ENCODE measurements at places on chromosomes 11 and 22. TPM values are rescaled to one million over a fixed set of nuclear protein-coding genes. Genes with fewer than 3 reads are reported as not detected.

Gene NLRP14
- not detected for total RNA-seq

Gene OOSP2
- total RNA-seq: not detected

Gene CATSPER1
- not detected for total RNA-seq

Gene AGBL2
- total RNA-seq: 12.1 TPM

Gene PRDM11
- 12.0 TPM for total RNA-seq

Gene HEPHL1
- total RNA-seq: not detected

GRCh38 chr11:82864268-82864667, 36.0 kb downstream of the PRCP start:
- peak; percentile 10 for DNase-seq
- no peak overlapping the region for H3K4me3 ChIP-seq
- H3K4me1 ChIP-seq: peaks cover 6% of the 10 kb centered on the region
- H3K27ac ChIP-seq: no peak overlapping the region
- no peaks in the 10 kb centered on the region for H3K27me3 ChIP-seq

- H3K4me3 ChIP-seq: no peak overlapping the region
- H3K36me3 ChIP-seq: no peaks in the 10 kb centered on the region
- no peak overlapping the region for H3K27ac ChIP-seq
Measured at GRCh38 chr22:21991774-21992173, 9.2 kb upstream of the TOP3B start.

GRCh38 chr11:112811783-112812182, 149.4 kb upstream of the NCAM1 start:
- H3K36me3 ChIP-seq: no peaks in the 10 kb centered on the region
- no peak for DNase-seq
- H3K27ac ChIP-seq: no peak overlapping the region
- H3K27me3 ChIP-seq: peaks cover 4% of the 10 kb centered on the region
- no peaks in the 10 kb centered on the region for H3K4me1 ChIP-seq
- H3K4me3 ChIP-seq: no peak overlapping the region

DNA sequence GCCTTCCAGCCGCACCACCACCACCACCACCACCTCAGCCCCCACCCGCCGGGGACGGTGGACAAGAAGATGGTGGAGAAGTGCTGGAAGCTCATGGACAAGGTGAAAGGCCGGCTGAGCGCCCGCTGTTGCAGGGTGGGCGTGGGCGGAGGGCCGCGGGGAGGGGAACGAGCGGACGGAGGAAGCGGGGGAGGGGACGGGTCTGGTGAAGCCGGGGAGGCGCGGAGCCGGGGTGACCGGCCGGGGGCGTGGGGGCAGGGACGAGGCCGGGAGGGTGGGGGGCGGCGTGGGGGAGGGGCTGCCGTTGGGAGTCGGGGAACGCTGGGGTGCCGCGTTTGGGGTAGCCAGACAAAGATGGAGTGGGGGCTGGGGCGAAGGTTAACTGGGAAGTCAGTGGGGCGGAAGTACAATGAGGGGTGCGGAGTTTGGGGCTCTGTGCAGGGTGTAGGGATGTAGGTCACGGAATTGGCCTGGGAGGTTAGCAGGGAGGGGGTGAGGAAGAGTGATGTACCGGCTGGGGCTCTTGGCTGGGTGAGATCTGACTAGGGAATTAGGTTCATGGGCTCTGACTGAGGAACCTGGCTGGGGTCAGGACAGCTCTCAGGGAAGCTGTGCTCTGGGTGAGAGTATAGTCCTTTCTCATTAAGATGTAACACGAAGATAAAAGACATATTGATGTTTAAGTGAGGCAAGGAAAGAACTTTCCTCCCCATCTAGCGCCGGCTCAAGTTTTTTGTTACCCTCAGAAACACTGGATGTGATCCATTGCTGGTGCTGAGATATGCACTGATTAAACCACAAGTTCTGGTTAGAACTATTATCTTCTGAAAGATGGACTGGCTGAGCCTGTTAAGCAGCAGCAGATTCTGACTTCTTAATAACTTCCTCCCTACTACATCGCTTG, 624 bp downstream of the CBL start:
- peaks cover 33% of the 10 kb centered on the region for H3K4me1 ChIP-seq
- peak overlapping the region; percentile 98 for H3K27ac ChIP-seq
- peak overlapping the region; percentile 95 for H3K4me3 ChIP-seq

DNA sequence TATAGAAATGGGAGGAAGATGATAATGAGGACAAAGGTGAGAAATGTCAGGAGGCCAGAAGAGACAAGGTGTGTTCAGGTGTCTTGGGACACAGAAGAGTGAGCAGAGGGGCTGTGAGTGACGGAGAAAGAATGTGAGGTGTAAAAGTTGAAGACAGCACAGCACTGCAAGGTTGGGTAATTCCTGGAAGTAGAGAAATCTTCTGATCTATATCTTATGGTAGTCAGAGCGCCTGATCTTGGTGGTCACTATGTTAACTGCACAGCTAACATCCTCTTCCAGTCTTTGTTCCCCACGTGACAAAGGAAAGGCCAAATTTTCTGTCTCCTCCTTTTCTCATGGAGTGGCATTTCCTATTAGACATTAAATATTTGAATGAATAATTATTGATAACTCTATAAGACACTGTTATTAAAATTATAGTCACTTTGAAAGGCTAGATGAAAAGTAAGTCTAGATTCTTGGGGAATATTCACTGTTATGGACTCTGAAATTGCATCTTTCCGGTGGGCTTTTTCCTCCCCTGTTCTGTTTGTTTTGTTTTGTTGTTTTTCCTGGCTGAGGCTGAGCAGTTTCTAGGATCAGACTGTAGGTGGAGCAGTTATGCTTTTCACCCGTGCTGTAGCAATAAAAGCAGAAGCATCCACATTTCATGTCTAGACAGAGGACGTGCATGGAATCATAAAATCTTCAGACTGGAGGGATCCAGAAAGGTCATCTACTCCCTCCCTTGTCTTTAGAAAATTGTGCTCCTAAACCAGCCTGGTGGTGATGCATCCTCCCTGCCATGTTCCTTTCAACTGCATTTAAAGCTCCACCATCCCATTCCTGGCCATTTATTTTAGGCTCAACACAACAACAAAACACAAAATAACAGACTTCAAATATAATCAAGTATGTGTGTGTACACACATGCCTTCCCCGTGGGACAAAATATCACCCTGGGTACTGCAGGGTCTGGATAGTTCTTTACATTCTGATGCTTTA, 26.6 kb downstream of the SC5D start:
- H3K4me3 ChIP-seq: no peak overlapping the region
- peak; percentile 40 for DNase-seq
- no peaks in the 10 kb centered on the region for H3K36me3 ChIP-seq
- H3K27me3 ChIP-seq: no peaks in the 10 kb centered on the region

DNA sequence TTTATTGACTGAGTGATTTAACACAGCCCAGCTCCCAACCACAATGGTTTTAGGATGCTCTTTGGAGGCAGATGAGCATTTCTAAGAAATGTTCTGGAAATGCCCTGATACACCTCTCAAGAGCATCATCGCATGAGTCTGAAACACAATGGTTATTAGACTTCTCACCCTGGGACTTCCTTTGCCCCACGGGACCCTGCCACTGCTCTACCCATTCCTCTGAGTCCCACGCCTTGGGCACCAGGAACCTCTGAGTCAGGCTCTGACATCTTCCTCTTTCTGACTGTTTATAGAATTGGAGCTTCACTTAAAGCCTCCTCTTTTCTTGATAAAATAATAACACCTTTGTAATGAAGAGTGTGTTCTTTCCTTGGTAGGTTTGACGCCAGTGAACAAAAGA, 85.6 kb upstream of the PARVA start:
- no peak overlapping the region for H3K27ac ChIP-seq
- no peak overlapping the region for H3K4me3 ChIP-seq
- peaks cover 7% of the 10 kb centered on the region for H3K4me1 ChIP-seq
- DNase-seq: no peak

- H3K4me1 ChIP-seq: no peaks in the 10 kb centered on the region
- H3K4me3 ChIP-seq: no peak overlapping the region
- H3K27ac ChIP-seq: no peak overlapping the region
- peaks cover 15% of the 10 kb centered on the region for H3K36me3 ChIP-seq
- no peak for DNase-seq
Measured at GRCh38 chr22:32389685-32390084, 22.4 kb downstream of the RTCB start.

GRCh38 chr11:33273656-33274055, 16.5 kb downstream of the HIPK3 start:
- H3K4me1 ChIP-seq: peaks cover 38% of the 10 kb centered on the region
- no peak overlapping the region for H3K27ac ChIP-seq
- H3K4me3 ChIP-seq: no peak overlapping the region
- DNase-seq: no peak

DNA sequence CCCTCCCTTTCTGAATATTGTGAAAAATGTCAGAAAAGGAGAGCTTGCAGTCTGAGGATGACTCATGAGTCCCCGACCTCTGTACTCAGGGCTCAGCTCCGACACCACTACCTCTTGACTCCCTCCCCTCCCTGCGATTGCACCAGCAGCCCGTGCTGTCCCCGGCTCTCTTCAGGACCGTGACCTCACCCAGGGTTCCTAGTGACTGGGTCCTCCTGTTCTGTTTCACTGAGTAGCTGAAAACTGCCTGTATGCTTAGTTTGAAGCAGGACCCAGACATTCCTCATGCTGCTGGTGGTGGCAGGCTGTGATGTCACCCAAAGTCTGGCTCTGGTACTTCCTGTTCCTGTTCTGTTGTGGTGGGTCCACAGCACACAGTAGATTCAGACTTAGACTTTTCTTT, 11.7 kb downstream of the PHRF1 start:
- H3K4me1 ChIP-seq: peaks cover 41% of the 10 kb centered on the region
- peak overlapping the region; percentile 100 for H3K27ac ChIP-seq

DNA sequence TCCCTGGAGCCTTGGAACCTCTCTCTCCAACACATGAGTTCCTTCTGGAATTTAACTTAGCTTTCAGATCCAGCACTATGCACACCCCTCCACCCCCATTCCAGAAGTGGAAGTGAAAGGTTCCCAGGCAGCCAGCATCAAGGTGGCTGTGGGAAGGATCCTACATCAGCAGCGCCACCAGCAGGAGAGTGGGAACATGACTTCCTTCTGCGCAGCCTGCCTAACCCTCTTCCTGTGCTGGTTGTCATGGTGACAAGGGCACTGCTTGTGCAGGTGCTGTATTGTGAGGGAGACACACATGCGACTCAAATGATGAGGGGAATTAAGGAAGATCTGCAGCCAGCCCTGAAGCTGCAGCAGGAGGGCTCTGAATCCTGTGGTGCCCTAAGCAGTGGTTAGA, 904.5 kb upstream of the API5 start:
- H3K4me3 ChIP-seq: no peak overlapping the region
- H3K27ac ChIP-seq: no peak overlapping the region
- no peaks in the 10 kb centered on the region for H3K4me1 ChIP-seq

DNA sequence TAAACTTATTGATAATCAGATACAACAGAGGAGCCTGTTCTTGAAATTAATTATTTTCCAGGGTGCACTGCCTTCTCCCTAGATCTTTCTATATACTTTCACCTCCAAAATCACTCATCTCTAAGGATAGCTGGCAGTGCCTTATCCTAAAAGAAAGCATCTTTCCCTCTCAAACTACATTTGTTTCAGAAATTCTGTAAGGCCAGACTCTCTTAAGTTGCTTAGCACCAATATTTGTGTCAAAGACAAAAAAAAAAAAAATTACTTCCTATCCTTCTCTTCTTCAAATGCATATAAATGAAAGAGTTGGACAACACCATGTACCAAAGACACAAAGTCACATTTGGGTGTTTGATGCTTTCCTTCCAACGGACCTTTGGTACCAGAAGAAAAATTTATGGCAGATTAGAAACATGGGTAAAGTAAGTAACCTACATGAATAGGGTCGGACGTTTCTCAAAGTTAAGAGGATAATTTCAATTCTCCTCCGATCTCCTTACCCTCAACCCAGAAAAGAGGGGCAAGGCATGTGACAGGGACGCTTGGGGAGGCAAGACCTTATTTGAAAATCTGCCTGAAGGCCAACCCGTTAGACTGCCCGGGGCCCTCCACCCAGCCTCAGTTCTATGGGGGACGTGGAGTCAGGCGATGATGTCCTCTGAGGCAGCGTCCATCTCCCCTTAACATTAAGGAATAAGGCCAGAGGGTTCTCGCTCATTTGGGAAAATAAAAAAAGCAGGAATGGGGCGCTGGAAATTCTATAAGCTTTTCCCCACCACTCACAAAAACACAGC, 66.3 kb downstream of the ETS1 start:
- peaks cover 23% of the 10 kb centered on the region for H3K4me1 ChIP-seq
- peak overlapping the region; percentile 94 for H3K4me3 ChIP-seq
- peak; percentile 50 for DNase-seq
- peaks cover 57% of the 10 kb centered on the region for H3K36me3 ChIP-seq

DNA sequence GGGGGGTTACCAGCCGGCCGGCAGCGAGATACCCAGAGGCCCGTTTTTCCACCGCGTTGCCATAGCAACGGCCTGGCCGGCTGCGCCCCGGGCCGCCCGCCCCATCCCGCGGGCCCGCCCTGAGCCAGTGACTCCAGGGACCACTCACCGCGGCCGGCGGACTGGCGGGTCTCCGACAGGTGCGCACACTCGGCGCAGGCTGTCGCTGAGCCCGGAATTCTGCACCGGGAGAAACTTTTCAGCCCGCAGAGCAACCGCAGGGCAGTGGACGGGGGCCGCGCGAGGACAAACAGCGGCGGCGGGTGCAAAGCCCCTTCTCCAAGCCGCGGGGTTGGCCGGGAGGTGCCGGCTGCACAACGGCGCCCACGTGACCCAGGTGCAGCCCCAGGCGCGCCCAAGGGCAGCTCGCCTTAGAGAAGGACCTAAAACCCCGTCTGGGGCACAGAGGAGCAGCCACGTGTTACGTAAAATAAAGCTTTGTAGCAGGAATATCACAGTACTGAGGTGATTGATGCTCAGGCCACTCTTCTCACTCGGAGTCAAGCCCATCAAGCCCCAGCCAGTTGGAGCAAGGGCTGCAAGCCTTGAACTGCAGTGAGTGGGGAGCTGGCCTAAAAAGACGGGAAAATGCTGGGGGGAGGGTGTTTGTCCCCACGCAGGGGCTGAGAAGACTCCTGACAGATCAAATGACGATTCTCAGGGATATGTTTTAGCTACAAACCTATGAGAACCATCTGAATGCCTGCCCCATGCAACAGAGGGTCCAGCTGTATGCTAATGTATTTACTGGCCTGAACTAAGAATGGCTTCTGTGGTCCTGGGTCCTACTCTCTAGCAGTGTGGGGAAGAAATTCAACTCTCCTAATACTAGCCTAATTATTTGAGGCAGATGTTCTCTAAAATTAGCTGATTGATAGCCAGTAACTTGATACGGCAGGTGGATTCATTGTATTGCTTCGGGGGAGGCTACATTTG, at the start of gene STK33:
STK33 (minus strand) TSS at position 294 of the 975 bp plus-strand sequence. CDS start 119,323 bp downstream, outside the sequence.
- H3K4me1 ChIP-seq: peaks cover 5% of the 10 kb centered on the region
- H3K27ac ChIP-seq: no peak within 1 kb of the TSS
- peak within 1 kb of the TSS; percentile 87 for H3K4me3 ChIP-seq
- DNase-seq: no peak
- H3K36me3 ChIP-seq: no peaks in the 10 kb centered on the region
